Cardiac muscle cell (in vitro differentiated cells and primary cell): ENCODE measurements at places on chromosomes 2 and 18.

- DNase-seq = no peak
Measured at GRCh38 chr2:176598351-176598750, 329.1 kb downstream of the MTX2 start.

DNA sequence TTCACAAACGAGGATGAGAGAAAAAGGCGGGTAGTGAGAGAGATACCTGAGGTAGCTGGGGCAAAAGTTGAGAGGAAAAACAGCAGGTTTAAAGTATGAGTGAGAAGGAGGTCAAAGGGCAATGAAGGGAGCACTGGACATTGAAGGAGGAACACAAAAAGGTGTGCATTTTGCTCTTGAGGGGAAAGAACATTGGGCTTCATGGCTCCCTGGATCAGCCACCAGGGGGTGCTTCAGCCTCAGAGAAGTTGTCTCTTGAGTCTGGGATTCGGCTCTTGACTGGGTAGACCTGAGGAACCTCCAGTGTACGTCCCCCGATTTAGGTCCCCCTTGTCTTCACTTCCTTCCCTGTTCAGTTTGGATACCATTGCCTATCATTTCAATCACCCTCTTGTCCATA, 128.5 kb downstream of the RAPGEF4 start:
- DNase-seq = peak; percentile 60

GRCh38 chr2:23619941-23620340, 235.0 kb downstream of the KLHL29 start:
- DNase-seq = no peak

DNA sequence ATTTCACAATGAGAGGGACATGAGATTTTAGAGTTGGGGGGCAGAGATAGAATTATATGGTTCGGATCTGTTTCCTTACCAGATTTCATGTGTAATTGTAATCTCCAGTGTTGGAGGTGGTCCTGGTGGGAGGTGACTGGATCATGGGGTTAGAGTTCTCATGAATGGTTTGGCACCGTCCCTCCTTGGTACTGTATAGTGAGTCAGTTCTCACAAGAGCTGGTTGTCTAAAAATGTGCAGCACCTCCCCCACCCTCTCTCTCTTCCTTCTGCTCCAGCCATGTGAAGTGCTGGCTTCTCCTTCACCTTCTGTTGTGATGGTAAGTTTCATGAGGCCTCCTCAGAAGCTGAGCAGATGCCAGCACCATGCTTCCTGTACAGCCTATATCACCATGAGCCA, 138.1 kb downstream of the SCG2 start:
- DNase-seq = no peak

DNA sequence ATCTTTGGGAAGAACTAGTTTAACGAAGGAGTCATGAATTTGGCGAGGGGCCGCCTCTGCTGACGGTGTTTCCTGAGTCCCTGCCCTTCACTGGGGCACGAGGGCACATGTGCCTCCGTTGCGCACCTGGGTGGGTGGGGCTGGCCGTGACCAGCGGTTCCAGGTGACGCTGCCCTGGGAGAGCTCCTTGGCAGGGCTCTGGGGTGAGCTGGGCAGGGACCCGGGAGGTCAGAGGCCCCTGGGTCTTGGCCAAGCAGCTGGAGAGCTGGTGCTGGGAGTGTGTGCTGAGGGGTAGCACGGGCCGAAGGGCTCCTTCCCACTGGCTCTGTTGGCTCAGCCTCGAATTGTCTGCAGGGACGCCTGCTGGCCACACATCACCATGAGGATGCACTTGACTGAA, 104.6 kb downstream of the RTP5 start:
- no peak for DNase-seq
